Urinary bladder (tissue), 4 donors: ENCODE measurements at places on chromosomes 3 and 15. TPM values are rescaled to one million over a fixed set of nuclear protein-coding genes. Genes with fewer than 3 reads are reported as not detected.

- DNase-seq = peak; percentile 2
Observed at GRCh38 chr15:77659350-77660321, 26.9 kb upstream of the LINGO1 start.

- DNase-seq = no peak
Observed at GRCh38 chr3:9172851-9173321, 76.6 kb downstream of the SRGAP3 start.

GRCh38 chr3:186932281-186933181, 2.2 kb downstream of the ST6GAL1 start:
- no peak for DNase-seq

DNA sequence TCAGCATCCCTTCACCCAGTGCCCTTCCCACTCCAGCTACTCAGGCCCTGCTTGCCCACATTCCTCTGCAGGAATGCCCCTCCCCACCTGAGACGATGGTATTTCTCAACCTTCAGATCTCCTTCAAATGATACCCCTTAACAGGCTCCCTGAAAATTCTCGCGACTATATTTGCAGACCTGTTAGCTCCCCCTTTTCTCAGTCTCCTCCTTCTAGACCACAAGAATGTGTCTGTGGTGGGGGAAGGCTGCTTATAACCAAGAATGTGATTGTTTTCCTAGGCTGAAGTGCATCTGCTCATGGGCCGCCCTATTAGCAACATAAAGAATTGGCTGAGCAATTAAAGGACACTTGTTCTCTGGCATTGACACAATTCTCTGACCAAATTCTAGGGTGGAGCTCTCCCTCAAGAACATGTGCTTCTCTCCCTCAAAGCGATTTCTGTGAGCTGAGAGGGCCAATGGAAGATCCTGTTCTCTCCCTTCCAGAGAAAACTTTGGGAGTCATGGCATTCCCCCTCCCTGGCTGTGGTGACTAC, 19.1 kb upstream of the LIMD1 start:
- no peak for DNase-seq

DNA sequence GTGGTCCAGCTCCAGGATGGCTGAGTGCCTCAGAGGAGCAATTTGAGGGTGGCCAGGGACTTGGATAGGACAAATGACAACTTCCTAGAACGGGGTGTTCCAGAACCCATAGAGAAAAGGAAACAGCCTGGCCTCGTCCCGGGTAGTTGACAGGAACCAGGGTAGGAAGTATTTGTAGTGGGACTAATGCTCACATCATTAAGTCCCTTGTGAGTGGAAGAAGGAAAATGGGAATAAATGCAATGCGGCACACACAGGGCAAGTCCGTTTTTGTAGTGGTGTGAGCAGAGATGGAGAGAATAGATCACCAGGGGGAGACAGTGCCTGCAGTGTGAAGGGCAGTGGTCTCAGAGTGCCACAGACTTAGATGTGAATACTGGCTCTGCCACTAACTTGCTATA, 19.6 kb downstream of the TIMP4 start:
- no peak for DNase-seq

The ZMYND10 gene
- polyA plus RNA-seq = 0.62 TPM

- DNase-seq = no peak
Observed at GRCh38 chr3:104176706-104177105, 1190.0 kb upstream of the ALCAM start.

DNA sequence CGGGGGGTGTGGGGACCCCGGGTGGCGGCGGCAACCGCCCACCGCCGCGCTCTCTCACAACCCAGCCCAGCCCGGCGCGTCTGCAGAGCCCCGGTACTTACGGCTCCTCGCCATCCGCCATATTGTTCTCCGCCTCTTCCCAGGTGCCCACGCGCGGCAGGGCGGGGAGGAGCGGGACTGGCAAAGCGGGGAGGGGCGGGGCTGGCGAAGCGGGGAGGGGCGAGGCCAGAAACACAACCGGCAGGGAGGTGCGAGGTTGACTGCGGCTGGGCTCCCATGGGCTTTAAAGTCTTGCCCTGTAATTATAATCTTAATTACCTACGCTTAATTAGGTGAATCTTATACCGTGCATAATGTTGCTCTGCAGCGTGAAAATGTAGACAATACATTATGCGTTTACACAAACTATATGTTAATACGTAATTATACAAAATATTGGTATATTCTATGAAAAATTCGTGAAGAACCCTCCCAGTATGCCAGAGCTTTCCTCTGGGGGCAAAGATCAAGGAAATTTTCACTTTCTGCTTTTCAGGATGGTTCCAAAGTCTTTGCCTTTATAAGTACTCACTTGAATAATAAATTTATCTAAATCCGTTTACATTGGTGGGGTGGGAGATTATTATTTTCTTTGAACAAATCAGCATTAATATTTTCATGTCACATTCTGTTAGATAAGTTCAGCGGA, at the start of gene UBA3:
Gene UBA3, minus strand, starts transcription at position 133 of the 688 bp plus-strand sequence. Its CDS starts 12 bp downstream, at position 121.
- DNase-seq = peak; percentile 46

The SMAD6 gene
- 20.1 TPM for polyA plus RNA-seq

DNA sequence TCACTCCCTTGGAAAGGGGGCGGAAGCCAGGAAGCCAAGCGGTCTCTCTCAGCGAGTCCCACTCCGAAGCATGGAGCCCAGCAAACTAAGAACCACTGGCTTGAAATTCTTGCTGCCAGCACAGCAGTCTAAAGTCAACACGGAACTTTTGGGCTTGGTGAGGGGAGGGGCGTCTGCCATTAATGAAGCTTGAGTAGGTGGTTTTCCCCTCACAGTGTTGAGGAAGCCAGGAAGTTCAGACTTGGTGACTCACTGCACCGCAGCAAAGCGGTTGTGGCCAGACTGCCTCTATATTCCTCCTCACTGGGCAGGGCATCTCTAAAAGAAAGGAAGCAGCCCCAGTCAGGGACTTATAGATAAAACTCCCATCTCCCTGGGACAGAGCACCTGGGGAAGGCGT, 665.4 kb upstream of the CBLB start:
- DNase-seq = no peak

DNA sequence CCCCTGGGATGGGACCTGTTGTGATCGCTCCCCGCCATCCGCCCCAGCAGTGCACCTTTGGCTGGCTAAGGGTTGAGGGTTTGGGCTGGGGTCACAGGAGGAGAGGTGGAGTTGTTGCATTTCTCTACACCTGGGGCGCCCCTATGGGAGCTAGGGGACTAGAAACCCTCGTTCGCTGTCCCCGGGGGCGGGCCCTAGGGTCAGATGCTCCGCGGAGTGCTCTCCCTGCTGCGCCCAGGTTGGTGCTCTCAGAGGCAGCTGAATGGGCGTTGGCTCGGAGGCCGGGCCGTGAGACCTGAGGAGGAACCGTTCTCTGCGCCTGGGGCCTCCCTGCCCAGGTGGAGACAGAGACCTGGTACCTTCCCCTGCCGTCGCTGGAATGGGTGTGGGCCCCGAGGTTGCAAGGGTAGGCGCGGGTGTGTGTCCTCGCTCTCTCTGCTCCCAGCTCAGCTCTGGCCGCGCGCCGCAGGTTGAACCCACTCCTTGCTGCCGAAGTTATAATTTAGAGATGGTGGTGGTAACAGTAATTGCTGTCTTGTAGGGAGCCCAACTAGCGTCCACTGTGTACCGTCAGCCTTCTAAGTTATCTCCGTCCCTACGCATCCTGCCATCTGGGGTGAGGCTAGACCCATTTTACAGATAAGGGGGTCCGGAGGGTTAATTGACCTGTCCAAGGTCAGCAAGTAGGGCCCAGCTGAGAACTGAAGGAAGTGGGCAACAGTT, 965 bp downstream of the FLNB start:
- no peak for DNase-seq

- DNase-seq = no peak
Observed at GRCh38 chr3:53174346-53175250, 13.6 kb downstream of the PRKCD start.

DNA sequence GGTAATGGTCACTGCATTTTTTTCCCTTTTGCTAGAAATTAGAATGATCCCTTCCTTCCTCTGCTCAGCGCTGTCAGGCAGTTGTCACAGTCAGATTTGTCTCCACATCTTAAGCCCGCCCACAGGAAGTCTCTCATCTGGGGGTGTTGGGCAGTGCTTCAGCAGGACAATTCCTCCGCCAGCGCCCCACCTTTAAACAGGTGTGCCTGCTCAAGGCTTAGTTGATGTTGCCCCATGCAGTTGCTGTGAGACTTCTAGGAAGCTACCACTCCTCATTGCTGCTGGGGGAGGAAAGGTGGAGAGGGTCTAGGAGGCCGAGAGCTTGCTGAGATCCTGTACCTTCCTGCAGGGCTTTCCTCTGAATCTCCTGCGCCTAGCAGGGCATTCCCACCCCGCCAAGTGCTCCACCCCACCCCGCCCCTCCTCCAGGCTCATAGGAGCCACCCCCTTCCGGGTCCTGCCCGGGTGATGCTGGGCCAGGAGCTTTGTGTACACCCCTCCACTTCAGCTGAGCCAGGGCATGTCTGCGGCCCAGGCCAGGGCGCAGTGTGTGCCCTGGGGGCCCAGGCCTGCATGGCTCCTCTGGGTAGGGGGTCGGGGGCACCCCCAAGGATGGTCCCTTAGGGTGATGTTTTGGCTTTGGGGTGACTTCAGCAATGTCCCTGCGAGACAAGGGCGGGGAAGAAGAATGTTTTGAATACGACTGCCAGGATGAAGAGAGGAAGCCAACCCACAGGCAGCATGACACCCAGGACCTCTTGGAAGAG, 68.7 kb downstream of the TRAK1 start:
- DNase-seq = peak; percentile 49

GRCh38 chr15:68769702-68770101, 51.0 kb downstream of the ANP32A start:
- DNase-seq = no peak

DNA sequence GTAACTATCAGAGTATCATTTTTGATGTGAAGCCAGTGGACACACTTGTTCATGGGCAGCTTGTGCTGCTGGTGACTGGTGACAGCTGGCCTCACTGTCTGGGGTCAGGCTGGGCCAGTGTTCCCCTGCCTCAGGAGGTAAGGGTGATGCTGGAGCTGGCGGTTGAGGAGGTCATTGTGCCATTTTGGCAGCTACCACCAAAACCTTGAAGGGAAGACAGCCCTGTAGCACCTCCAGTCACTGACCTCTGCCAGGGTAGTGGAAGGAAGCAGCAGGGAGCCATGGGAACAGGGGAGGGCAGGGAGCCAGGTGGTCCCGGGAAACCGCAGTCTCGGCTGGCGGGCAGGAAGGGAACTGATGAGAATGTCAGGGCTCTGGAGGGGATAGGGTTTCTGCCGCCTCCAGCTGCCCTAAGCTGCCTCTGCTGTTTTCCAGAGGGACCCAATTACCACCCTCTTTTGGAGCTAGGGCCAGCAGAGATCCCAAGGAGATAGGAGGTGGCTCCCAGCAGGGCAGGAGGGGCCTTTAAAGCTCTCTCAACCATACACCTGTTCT, 24.8 kb downstream of the FOXL2NB start:
- no peak for DNase-seq

GRCh38 chr15:89125088-89125826, 37.0 kb downstream of the ABHD2 start:
- DNase-seq = no peak

The AHSG gene
- 0.71 TPM for polyA plus RNA-seq

GRCh38 chr3:183328164-183328563, 75.1 kb downstream of the B3GNT5 start:
- DNase-seq = no peak

The CACNA2D3 gene
- 0.57 TPM for polyA plus RNA-seq

The SEMA3G gene
- 28.5 TPM for polyA plus RNA-seq

- DNase-seq = no peak
Observed at GRCh38 chr3:27451842-27452241, 32.3 kb downstream of the SLC4A7 start.

DNA sequence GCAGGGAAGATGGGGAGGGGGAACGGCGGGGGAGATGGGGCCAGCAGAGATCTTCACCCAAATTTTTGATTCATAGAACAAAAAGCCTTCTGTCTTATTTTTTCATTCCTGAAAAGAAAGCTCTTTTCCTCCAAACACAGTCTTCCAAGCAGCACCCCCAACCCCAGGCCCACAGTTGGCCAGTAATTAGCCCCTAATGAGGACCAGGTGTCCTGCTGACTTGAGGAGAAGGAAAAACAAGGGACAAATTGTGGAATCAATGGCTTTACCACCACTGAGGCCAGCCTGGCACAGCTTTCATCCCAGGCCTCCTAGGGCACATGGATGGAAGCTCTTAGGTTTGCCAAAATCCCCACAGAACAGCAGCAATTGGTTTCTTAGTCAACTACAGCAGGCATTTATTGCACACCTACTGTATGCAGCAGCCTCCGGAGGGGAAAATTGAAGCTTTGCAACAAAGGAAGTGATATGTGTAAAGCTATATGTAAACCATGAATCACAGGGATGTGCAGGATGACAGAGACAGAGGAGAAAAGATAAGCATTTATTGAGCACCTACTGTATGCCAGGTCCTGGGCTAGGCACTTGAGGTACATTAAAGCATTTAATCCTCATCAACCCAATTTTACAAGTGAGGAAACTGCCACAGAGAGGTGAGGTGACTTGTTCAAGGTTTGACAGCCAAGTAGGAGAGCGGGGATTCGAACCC, 199.5 kb downstream of the TBC1D2B start:
- DNase-seq = no peak

The SPTBN5 gene
- 2.0 TPM for polyA plus RNA-seq

GRCh38 chr3:134527037-134527436, 41.2 kb downstream of the CEP63 start:
- DNase-seq = no peak

GRCh38 chr3:153355559-153355958, 193.5 kb downstream of the RAP2B start:
- DNase-seq = no peak

The PLXND1 gene
- polyA plus RNA-seq = 70.3 TPM

DNA sequence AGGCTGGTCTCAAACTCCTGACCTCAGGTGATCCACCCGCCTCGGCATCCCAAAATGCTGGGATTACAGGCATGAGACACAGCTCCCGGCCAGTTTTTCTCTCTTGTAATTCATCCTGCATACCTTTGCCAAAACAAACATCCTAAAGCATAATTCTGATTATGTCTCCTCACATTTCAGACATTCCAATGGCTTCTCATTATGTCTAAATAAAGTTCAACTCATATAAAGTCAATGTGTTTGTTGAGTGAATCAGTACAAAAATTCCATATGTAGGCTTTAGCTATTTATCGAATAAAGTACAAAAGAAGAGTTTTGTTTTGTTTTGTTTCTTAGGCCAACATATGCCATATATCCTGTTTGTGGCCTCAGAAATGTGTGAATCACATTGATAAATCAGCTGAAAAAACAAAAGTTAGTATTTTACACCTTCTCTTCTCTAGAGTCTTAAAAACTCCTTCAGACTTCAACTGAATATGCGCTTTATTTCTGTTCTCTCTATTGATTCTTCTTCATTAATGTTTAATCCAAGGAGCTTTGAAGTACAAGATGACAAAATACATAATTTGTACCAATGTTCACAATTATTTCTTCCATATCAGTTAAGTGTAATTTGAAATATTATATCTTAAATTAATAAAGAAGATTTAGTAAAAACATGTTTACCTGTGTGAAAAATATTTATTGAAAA, 165.8 kb downstream of the MECOM start:
- no peak for DNase-seq

DNA sequence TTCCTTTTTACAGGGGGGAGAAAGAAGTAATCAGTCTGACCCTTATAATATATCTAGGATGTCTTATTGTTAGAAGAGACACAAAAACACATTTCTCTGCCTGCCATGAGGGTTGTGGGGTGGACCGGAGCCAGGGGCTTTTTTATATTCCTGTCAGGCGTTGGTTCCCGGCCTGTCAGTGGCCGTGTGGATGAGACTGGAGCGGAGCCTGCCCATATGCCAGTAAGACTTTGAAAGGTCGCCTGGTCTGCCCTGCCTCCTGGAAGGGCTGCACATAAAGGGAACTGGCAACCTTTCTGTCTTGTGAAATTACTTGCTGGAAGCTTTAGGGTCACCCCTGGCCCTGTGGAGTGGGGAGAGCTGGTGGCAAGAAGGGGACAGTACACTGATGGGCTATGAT, 34.7 kb downstream of the MAP3K13 start:
- no peak for DNase-seq
